CD8-positive, alpha-beta memory T cell (primary cell): ENCODE measurements at places on chromosomes 6 and 20. TPM values are rescaled to one million over a fixed set of nuclear protein-coding genes. Genes with fewer than 3 reads are reported as not detected.
A peak's percentile ranks its signal among the peaks of the same experiment; 100 is the strongest.

C6orf15 gene
- not detected for total RNA-seq

SPATS1 gene
- total RNA-seq: not detected

DNAH8 gene
- 0.20 TPM for total RNA-seq

DNA sequence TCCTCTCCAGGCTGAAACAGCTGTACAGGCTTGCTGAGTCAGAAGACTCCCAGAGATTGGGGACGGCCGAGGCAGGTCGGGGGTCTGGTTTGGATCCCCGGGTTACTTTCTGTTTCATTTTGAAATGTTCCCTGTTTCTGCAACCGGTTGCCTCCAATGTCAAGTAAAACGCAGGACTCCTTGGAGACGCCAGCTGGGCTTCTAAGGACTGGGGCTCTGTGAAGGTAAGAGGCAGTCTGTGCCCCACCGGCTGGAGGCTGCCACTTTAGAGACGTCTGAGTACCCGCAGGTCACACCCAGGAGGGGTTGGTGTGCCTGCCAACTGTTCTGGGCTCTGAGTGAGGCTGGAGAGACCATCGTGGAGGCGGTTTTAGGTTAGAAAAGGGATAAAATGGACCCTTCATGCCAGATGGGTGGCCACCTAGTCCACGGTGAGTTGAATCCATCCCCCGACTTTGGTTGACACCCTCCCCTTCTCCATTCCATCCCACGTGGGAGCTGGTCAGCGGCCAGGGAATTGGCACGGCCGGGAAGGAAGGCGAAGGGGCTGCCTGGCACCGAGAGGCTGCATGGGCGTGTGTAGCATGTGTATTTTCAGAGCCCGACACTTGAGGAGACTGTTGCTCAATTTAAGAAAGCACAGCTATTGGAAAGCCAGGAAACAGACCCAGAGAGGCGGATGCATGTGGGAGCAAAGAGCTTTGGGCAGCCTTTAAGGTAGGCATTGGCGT, 240.9 kb downstream of the PHACTR1 start:
- no peak for DNase-seq

DNA sequence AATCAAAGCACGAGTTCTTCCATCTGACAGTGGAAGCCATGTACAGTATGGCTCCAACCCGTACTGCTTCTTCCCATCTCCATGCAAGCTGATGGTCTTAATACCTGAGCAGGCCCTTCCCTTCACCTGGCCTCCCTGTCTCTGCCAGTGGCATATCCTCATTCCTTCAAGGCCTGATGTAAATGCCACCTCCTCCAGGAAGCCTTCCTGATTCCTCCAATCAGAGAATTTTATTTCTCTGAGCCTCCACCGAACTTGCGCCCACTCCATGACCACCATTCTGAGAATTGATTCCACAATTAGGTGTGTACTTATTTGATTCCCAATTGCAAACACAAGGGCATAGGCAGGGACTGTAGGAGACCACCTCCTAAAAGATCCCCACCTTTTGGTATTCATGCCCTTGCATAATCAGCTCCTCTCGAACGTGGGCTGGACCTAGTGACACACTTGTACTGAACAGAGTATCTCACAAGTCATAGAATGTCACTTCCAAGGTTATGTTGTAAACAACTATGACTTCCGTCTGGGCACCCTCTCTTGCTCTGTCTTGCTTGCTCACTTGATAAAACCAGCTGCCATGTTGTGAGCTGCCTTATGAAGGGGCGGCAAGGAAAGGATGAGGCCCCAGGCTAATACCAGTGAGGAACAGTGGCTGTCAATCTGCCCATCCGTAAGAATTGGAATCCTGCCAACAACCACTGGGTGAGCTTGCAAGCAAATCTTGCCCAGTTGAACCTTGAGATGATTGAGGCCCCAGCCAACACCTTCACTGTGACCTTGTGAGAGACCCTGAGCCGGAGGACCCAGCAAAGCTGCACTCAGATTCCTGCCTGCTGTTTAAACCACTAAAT, 38.8 kb downstream of the CPNE5 start:
- no peak for DNase-seq

DNA sequence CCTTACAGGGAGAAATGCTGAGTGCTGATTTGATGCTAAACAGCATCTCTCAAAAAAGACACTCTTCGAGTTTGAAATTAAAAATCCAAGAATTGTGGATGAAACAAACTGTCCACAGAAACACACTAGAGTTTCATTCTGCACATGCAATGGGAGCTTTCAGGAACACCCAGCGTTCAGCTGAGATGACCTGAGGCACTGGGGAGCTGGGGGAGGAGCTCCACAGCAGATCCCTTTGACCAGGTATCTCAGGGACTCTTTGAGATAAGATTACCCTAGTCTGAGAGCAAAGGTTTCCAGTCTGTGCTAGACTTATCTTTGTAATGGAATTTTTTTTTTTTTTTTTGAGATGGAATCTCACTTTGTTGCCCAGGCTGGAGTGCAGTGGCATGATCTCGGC, 70.8 kb upstream of the AGPAT4 start:
- no peak for DNase-seq

DNA sequence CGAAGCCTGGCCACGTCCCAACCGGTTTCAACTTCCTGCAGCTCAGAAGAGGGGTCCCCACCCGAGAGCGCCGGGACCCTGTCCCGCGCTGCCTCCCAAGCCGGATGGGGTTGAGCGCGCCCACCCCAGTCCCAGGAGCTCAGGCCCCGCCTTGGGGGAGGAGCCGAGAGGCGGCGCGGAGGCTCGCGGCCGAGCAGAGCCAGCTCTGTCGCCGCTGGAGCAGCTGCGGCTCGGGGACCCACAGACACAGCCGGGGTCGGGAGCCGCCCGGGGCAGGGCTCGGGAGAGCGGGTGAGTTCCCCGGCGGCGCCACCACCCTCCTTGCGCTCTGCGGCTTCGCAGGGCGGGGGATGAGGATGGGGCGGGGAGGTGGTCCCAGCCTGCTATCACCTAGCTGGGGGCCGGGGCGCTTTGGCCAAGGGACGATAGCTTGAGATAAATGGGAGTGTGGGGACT, at the start of gene PPP1R16B:
Gene PPP1R16B, plus strand, starts transcription at position 196 of the 456 bp plus-strand sequence. CDS start 30,229 bp downstream, outside the sequence.
- peak; percentile 83 for DNase-seq

DNA sequence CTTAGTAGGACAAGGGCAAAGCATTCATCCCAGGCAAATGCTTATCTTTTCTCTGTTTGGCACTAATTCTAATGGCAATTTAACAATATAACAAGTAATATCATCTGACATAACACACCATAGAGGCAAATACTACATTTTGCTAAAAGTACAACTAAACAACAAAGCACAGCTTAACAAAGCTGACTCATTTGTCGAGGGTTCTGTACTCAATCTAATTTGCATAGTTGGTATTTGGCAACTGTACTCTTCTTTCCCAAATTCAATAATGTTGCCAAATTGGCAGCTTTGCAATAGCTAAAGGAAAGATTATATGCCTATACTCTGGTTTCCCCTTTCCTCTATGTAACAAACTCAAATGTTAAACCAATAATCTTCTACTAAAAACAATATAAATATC, 461.0 kb downstream of the PKHD1 start:
- no peak for DNase-seq
